ENCODE measurements at places on chromosomes 1 and 21.

DNA sequence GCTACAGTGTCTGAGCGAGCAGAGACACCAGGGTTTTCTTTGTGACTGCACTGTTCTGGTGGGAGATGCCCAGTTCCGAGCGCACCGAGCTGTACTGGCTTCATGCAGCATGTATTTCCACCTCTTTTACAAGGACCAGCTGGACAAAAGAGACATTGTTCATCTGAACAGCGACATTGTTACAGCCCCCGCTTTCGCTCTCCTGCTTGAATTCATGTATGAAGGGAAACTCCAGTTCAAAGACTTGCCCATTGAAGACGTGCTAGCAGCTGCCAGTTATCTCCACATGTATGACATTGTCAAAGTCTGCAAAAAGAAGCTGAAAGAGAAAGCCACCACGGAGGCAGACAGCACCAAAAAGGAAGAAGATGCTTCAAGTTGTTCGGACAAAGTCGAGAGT is 2.7 kb downstream of the ZBTB18 start:
- peak; percentile 91 for DNase-seq

- DNase-seq: no peak
Measured at GRCh38 chr1:82227306-82228095, 426.8 kb downstream of the ADGRL2 start.

GRCh38 chr1:156549390-156549789 is 23.0 kb downstream of the IQGAP3 start:
- DNase-seq: no peak

GRCh38 chr1:30756545-30757351 is 826 bp downstream of the LAPTM5 start:
- peak; percentile 75 for DNase-seq

DNA sequence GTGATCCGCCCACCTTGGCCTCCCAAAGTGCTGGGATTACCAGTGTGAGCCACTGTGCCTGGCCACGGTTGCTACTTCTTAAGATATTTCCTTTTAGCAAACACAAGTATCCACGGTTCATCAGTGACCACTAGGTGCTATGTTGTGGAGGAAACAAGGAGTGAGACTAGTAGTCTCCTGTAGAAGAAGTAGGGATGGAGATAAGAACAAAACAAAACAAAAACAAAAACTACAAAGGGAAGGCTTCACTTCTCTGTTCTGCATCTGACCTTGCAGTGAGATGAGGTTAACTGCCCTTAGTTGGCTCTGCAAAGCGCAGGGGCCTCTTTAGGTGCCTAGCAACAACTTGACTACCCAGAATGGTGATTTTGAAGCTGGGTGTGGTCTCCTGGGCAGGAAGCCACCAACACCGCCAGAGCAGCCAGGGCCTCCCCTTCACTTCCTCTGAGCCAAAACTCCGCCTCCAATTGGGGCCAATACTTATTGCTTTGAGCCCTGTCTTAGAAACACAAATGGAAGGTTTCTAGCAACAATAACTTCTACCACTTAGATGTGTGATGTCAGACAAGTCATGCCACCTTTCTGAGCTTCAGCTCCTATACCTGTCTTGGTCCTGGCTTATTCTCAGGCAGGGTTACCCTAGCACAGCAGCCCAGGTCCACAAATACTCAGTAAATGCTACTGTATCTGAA is 12.8 kb upstream of the CDC42 start:
- DNase-seq: peak; percentile 54

- DNase-seq: no peak
Measured at GRCh38 chr1:176177764-176178163, 29.3 kb downstream of the COP1 start.

GRCh38 chr1:215407575-215407974 is 159.5 kb upstream of the KCTD3 start:
- no peak for DNase-seq

- DNase-seq: no peak
Measured at GRCh38 chr1:107788206-107789202, 176.5 kb downstream of the VAV3 start.

DNA sequence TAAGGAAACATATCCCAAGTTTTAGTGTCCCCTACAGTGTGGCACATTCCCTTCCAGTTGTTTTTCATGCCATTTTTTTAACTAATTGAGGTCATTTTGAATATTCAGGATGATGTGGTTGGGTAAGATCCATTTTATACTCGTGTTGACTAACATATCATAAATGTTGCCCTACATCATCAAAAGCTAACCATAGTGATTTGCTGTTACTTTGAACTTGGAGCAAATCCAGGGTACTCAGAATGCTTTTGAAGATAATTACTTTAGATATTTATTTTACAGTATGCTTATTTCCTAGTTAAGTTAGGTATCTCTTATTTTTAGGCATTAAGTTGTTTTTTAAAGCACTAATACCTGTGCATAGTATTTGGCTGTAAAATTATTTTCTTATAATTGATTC is 57.8 kb downstream of the DYRK1A start:
- DNase-seq: no peak

DNA sequence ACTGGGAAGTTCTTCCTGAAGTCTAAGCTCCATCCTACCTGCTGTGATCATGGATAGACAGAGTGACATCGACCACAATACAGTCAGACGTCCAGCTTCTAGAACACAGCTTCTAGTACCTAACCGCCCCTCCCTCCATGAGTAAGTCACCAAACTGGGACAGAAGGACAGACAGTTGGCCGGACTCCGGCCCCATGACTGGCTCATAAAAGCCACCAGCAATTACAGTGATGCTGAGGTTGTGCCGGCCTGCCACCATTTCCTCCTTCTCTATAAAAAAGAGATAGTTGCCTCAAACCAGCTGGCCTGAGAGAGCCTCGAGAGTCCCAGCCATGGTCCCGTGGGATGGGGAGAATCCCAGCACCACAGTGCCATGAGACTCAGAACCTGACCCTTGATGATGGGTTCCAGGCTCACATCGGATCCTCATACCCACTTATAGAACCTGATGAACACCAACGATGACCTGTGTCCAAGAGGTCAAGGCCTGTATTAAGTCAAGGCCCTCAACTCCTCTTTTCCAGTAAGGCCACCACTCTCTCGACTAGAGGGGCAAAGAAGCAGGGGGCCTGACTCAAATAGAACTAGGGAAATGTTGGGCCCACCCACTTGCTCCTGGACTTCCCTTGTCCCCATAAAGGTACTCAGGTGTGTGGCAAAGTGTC is 3.4 kb downstream of the MEF2D start:
- DNase-seq: no peak

GRCh38 chr21:34517491-34518245 is 5.7 kb upstream of the KCNE1 start:
- no peak for DNase-seq

- peak; percentile 38 for DNase-seq
Measured at GRCh38 chr1:27342778-27343638, 1.2 kb downstream of the SYTL1 start.

DNA sequence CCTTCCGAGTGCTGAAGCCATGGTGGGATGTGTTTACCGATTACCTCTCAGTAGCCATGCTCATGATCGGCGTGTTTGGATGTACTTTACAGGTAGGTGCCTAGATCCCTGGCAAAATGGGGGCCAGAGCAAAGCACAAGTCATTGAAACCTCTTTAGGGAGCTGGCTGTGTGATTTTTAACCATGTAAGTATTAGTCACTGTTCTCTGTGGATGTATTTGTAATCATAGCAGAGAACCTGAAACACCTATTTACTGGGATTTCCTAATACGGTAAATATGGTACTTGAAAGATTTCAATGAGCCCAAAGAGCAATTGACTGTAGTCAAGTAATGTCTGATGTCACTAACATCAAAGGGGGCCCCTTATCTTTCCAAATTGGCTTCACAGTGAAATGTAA is 53.6 kb downstream of the LRRC8C start:
- DNase-seq: no peak

DNA sequence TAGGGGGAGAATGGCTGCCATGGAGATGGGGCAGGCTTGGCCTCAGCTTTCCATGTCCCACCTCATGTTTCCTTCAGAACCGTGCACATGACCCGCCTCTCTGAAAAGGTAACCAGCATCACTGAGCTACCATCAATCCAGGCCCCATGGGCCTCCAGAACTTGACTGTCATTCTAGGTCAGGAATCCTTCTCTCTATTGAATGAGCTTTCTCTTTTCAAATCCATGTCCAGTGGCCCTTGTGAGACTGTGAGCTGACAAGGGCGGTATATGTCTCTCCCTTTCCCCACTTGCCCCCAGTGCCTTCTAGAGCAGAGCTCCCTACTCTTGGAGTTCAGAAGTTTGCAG is 4.4 kb downstream of the CSRP1 start:
- DNase-seq: no peak

DNA sequence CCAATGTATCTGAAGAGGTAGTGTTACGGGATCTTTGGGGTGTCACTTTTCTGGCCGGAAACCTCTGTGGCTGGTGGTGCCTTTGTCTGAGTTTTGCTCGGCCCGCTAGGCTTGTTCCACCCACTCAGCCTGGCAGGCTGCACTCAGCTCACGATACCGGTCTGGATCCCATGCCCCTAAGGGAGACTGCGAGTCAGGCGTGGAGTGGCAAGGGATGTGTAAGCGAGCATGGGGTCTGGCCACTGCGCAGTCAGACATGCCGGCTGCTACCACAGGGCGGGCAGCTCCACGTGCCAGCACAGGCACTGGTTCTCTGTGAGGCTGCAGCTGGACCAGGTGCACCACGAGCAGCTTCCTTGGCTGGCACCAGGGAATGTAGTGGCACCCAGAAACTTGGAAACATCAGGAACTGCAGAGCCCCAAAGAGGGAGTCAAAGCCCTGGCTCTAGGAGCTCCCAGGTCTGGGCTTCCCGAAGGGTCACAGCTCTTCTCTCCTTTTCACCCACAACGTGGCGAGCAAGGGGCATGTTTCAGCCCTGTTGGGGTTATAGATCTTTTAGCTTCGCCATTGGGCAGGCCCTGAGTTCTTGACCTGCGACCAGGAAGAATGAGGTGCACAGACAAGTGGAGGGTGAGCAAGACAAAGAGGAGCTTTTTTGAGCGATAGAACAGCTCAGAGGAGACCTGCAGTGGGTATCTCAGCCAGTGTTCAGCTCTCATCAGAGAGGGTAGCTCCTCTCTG is 23.8 kb upstream of the LRRC8C start:
- no peak for DNase-seq

- DNase-seq: no peak
Measured at GRCh38 chr1:17831597-17831996, 76.5 kb downstream of the ACTL8 start.

DNA sequence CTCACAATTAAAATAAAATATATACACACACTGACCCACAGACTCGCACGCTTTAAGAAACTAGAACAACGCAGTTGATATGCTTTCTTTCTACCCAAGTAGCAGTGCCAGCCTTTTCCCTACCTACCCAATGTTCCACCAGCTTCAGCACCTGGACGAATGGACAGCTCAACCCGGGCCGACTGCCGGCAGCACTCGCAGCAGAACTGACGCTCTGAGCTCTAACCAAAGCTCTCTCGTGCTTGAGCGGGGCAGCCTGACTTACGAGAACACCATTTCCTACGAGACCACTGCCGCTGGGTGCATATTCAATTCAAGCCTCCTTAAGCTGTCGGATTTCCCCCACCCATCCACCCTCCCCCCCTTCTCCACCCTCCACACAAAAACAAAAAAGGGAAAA is 127.4 kb upstream of the DPYD start:
- DNase-seq: peak; percentile 85

GRCh38 chr21:14987370-14988170 is 77.2 kb downstream of the NRIP1 start:
- no peak for DNase-seq
